ENCODE measurements at places on chromosomes 3 and 15.

- DNase-seq: no peak
These were observed 70.5 kb upstream of the XCR1 start for GRCh38 chr3:46097691-46098241.

DNA sequence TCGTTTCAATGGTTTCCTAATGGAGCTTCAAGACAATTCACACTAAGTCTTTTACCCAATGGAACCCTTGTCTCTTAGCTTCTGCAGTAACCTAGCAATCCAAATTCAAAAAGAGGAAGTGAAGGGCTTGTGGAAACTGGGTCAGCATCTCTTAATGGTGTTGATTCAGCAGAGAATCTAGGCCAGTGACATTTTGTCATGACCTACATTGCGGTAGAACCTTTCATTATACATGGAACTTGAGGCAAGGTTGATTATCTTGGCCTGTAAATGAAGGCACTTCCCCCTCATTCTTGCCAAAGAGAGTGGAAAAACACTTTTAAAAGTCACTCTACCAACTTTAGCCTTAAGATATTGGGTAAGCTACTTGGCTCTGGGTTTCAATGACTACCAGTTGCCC lies 42.8 kb downstream of the C2CD4B start:
- DNase-seq: no peak

- DNase-seq: no peak
These were observed at the start of gene SLC6A20 for GRCh38 chr3:45795882-45796765. Gene SLC6A20 (minus strand): TSS chr3:45796536. CDS start chr3:45796419, 117 bp downstream.

GRCh38 chr3:113812854-113813253 lies 25.7 kb upstream of the GRAMD1C start:
- no peak for DNase-seq

DNA sequence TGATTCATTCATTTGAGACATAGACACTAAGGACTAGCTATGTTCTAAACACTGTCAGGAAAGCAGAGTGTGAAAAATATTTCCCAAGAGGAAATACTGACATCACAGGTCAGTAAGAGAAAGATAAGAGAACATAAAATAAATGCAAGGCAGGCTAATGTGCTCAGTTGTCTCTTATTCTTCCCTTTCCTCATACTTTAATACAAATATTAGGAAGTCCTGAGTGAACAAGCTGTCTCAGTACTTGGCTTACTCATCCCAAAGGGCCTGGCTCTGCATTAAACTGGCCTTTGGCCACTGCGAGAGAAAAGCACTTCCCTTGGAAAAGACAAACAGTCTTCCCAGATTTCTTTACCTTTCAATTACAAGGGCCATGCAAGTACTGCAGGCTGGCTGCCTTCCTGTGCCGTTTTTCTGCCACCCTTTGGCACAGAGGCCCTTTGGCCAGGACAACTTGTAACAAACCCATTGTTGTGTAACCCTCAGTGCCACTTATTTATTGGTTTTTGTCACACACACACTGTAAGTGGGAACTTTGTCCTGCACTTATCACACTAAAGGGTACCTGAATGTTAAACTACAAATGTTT lies 31.7 kb downstream of the EDC3 start:
- DNase-seq: no peak

DNA sequence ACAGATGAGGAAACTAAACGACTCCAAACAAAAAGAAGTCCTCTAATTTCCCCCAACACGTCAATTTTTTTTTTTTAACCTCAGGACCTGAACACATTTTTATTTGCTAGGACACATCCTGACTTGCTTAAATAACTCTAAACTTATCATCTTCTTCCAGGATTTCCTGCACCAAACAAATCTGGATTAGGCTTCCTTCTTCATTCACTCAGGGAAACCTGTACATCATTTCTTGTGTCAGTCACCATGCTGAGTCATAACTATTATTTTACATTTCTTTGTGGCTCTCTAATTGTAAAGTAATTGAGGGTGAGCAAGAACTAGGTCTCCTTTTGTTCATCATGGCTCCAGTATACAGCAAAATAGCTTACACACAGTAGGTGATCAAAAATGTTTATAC lies 433.4 kb upstream of the GBE1 start:
- no peak for DNase-seq

GRCh38 chr15:71789616-71790015 lies 20.7 kb upstream of the NR2E3 start:
- DNase-seq: no peak

GRCh38 chr15:88804257-88804656 lies 1.0 kb downstream of the ACAN start:
- no peak for DNase-seq

GRCh38 chr15:91694831-91695210 lies 158.7 kb upstream of the SLCO3A1 start:
- DNase-seq: no peak

GRCh38 chr3:17038900-17039553 lies 154.3 kb downstream of the PLCL2 start:
- DNase-seq: no peak

DNA sequence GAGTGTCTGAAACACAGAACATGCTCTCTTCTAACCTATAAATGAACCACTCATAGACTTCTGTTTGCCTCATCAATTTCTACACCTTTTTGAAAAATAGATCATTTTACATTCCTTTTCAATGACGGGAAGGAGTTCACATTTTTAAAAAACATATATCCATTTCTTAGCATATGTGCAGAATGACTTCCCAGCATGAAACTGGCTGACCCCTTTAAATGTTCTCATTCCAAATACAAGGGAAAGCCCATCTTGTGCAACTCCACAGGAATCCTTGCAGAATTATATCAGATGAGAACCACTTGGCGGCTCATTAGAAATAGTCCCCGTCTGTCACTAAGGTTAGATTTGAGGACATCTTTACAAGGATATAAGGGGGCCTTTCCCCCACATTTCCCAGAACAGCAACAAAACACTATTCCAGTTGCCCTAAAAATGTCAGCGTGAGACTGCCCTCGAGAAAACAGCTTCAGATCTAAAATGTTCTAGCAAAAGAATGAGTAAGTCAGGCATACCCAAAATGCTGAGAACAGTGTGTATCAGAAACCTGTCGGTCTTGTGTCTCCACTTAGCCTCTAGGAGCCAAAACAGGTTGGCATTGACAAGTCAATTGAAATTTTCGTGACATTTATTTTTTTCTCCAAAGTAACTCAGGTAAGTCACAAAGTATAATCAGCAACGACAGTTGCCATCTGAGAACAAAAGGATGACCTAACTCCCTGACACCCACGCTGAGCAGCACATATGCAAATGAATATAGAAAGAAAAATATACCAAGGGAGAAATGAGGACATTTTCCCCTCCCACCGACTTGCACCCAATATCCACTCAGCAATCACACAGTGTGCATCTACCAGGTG lies 63.1 kb downstream of the FOXP1 start:
- DNase-seq: no peak

DNA sequence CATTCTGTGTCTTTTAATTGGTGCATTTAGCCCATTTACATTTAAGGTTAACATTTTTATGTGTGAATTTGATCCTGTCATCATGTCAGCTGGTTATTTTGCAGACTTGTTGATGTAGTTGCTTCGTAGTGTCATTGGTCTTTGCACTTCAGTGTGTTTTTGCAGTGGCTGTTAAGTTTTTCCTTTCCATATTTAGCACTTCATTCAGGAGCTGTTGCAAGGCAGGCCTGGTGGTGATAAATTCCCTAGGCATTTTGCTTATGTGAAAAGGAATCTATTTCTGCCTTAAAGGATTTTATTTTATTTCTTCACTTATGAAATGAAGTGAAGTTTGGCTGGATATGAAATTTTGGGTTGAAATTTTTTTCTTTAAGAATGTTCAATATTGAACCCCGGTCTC lies 70.2 kb upstream of the CD96 start:
- DNase-seq: no peak

- DNase-seq: no peak
These were observed 239.3 kb upstream of the GBE1 start for GRCh38 chr3:82000773-82001172.

Data from stimulated activated CD4-positive, alpha-beta T cell treated with anti-CD3 and anti-CD28 coated beads, Interleukin-15, amount 100 ng/mL, for 1 hour (primary cell).